Motor neuron (in vitro differentiated cells): ENCODE measurements at places on chromosomes 13 and 19. TPM values are rescaled to one million over a fixed set of nuclear protein-coding genes. Genes with fewer than 3 reads are reported as not detected.

CCDC169 gene
- total RNA-seq, result 6.1 and 7.2 TPM in 2 replicates

PRODH2 gene
- 0.52 and 0.78 TPM in 2 replicates for total RNA-seq

SHISA7 gene
- 2.1 and 2.6 TPM in 2 replicates for total RNA-seq

ZC3H4 gene
- 49.5 and 54.5 TPM in 2 replicates for total RNA-seq

MAP4K1 gene
- 2.0 and 7.4 TPM in 2 replicates for total RNA-seq

ICAM5 gene
- total RNA-seq, result 29.1 and 33.1 TPM in 2 replicates

NRTN gene
- 0.50 and 0.71 TPM in 2 replicates for total RNA-seq

TEKTIP1 gene
- total RNA-seq, result 0.56 and 2.0 TPM in 2 replicates

CDX2 gene
- 0.05 TPM in 1 of 2 replicates, not detected in the other for total RNA-seq

RXFP2 gene
- not detected in 2 replicates for total RNA-seq

FFAR1 gene
- total RNA-seq, result not detected in 2 replicates

C1QTNF9B gene
- total RNA-seq, result 0.27 and 0.31 TPM in 2 replicates

SIAH3 gene
- 7.4 and 7.5 TPM in 2 replicates for total RNA-seq

LHB gene
- 1.3 and 2.2 TPM in 2 replicates for total RNA-seq

LRRC25 gene
- total RNA-seq, result 1.0 and 1.3 TPM in 2 replicates

WDR62 gene
- total RNA-seq, result 0.49 and 0.75 TPM in 2 replicates

CHST8 gene
- 8.6 and 10.0 TPM in 2 replicates for total RNA-seq

ATP4B gene
- 0.13 TPM in 1 of 2 replicates, not detected in the other for total RNA-seq

ZNF787 gene
- total RNA-seq, result 13.0 and 16.1 TPM in 2 replicates

CD177 gene
- not detected in 2 replicates for total RNA-seq

POP4 gene
- 51.0 and 61.7 TPM in 2 replicates for total RNA-seq

KCNC3 gene
- 0.64 and 1.0 TPM in 2 replicates for total RNA-seq

MBD3L2B gene
- not detected in 2 replicates for total RNA-seq

CLASRP gene
- total RNA-seq, result 75.8 and 102 TPM in 2 replicates

UBE2L5 gene
- total RNA-seq, result 0.46 TPM in 1 of 2 replicates, not detected in the other

IGSF23 gene
- 0.72 and 1.2 TPM in 2 replicates for total RNA-seq

ZNF444 gene
- 9.4 and 12.6 TPM in 2 replicates for total RNA-seq

FAM174C gene
- 17.2 and 18.0 TPM in 2 replicates for total RNA-seq

GIPC3 gene
- 0.09 and 0.10 TPM in 2 replicates for total RNA-seq

SSC5D gene
- total RNA-seq, result 2.2 and 2.4 TPM in 2 replicates

PPM1N gene
- 0.97 and 1.2 TPM in 2 replicates for total RNA-seq

PDX1 gene
- 1.2 TPM in 1 of 2 replicates, not detected in the other for total RNA-seq

LILRB5 gene
- total RNA-seq, result under 0.01 and 0.19 TPM in 2 replicates

CBY2 gene
- not detected in 2 replicates for total RNA-seq

ZIC5 gene
- total RNA-seq, result 1.9 and 2.7 TPM in 2 replicates

DIRAS1 gene
- total RNA-seq, result 0.85 and 3.7 TPM in 2 replicates

C1QTNF9 gene
- total RNA-seq, result 0.25 TPM in 1 of 2 replicates, not detected in the other

NXNL1 gene
- total RNA-seq, result not detected in 2 replicates

NEK3 gene
- 20.5 and 21.7 TPM in 2 replicates for total RNA-seq

OR4F17 gene
- total RNA-seq, result 0.57 and 1.5 TPM in 2 replicates

CD33 gene
- total RNA-seq, result 0.31 TPM in 1 of 2 replicates, not detected in the other

SULT2A1 gene
- not detected in 2 replicates for total RNA-seq

CCDC8 gene
- 9.5 and 11.1 TPM in 2 replicates for total RNA-seq

ATF5 gene
- 18.6 and 22.4 TPM in 2 replicates for total RNA-seq

ZNF730 gene
- total RNA-seq, result 7.7 and 9.6 TPM in 2 replicates

FGF22 gene
- total RNA-seq, result 2.3 and 2.4 TPM in 2 replicates

ONECUT3 gene
- 0.08 and 0.35 TPM in 2 replicates for total RNA-seq

GNA15 gene
- not detected in 2 replicates for total RNA-seq

ZNF211 gene
- 23.3 and 28.1 TPM in 2 replicates for total RNA-seq

SLC15A1 gene
- 0.10 and 0.16 TPM in 2 replicates for total RNA-seq

VSTM1 gene
- not detected in 2 replicates for total RNA-seq

TMTC4 gene
- 86.8 and 92.7 TPM in 2 replicates for total RNA-seq

TMEM238 gene
- total RNA-seq, result 0.40 and 0.58 TPM in 2 replicates

MEIS3 gene
- total RNA-seq, result 122 and 124 TPM in 2 replicates

ELSPBP1 gene
- total RNA-seq, result 0.90 and 2.2 TPM in 2 replicates
